ENCODE measurements at places on chromosomes 2 and 18. TPM values are rescaled to one million over a fixed set of nuclear protein-coding genes. Genes with fewer than 3 reads are reported as not detected.

DNA sequence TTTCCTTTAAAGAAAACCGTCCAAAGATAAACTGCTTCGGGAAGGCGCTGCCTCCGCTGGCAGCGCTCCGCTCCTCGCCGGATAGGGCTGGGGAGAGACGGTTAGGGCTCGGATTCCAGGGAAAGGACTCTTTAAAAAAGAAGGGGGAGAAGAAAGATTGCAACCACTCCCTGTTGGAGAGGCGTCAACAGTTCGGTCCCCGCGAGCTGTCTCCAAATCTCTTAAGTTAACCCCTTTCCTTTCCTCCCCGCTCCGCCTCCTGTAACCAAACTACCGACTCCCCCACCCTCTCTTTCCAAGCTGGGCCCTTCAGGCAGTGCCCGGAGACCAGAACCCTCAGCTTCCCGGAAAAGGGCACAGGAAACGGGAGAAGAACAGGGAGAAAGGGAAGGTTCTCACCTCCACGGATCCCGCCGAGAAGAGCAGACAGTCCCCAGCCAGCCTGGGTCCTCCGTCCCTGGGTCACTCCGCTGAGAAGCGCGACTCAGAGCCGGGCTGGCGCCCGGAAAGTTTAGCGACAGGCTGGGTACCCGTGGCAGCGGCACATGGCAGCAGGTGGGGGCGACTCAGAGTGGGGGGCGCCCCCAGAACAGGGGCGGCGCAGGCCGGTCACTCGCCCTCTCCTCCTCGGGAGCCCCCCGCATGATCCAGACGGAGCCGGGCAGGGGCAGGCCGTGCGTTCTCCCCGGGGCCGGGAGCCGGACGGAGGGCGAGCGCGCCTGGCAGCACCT, 675 bp downstream of the FZD5 start:
- peak overlapping the region; percentile 79 for H3K27ac ChIP-seq
- DNase-seq: peak; percentile 90
- H3K4me1 ChIP-seq: peaks cover 5% of the 10 kb centered on the region
- peak overlapping the region; percentile 85 for H3K4me3 ChIP-seq

- no peaks in the 10 kb centered on the region for H3K27me3 ChIP-seq
- H3K4me1 ChIP-seq: peaks cover 5% of the 10 kb centered on the region
- H3K27ac ChIP-seq: no peak overlapping the region
- peak; percentile 77 for DNase-seq
Measured at GRCh38 chr18:46343931-46344372, 239.8 kb downstream of the HAUS1 start.

GRCh38 chr2:48165070-48165753, 258.9 kb upstream of the FBXO11 start:
- DNase-seq: no peak
- no peak overlapping the region for H3K4me3 ChIP-seq
- H3K27ac ChIP-seq: no peak overlapping the region
- H3K36me3 ChIP-seq: no peaks in the 10 kb centered on the region
- no peaks in the 10 kb centered on the region for H3K27me3 ChIP-seq
- no peaks in the 10 kb centered on the region for H3K4me1 ChIP-seq

Gene REG3A
- total RNA-seq: not detected

DNA sequence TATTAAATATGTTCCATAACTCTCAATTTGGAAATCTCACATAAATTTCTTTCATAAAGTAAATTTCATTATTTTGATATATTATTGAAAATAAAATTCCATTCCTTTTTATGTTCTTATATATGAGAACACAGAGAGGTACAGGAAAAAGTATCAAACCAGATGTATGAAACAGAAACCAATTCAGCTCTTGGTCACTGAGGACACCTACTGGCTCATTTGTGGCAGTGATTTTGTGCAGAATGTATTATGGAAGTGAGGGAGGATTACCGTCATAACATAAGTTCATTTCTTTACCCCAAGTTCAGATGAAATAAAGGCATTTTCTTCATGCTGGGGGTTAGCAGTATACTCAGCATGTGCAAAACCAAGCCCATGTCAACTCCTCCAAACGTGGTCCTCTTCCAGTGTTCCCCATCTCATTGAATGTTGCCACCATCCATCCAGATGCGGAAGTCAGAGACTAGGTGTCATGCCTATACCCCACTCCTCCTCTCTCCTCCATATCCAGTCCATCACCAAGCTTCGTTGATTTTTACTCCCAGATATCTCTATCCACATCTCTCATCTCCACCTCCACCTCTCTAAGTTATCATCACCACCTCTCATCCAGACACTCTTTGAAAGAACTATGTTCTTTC, 41.7 kb upstream of the MALL start:
- H3K36me3 ChIP-seq: no peaks in the 10 kb centered on the region
- H3K27me3 ChIP-seq: no peaks in the 10 kb centered on the region
- DNase-seq: no peak
- H3K4me3 ChIP-seq: no peak overlapping the region

- H3K27me3 ChIP-seq: no peaks in the 10 kb centered on the region
- H3K27ac ChIP-seq: no peak overlapping the region
- no peaks in the 10 kb centered on the region for H3K36me3 ChIP-seq
- peaks cover 5% of the 10 kb centered on the region for H3K4me1 ChIP-seq
- DNase-seq: no peak
- H3K4me3 ChIP-seq: no peak overlapping the region
Measured at GRCh38 chr18:79955302-79956075, 4.0 kb upstream of the SLC66A2 start.

DNA sequence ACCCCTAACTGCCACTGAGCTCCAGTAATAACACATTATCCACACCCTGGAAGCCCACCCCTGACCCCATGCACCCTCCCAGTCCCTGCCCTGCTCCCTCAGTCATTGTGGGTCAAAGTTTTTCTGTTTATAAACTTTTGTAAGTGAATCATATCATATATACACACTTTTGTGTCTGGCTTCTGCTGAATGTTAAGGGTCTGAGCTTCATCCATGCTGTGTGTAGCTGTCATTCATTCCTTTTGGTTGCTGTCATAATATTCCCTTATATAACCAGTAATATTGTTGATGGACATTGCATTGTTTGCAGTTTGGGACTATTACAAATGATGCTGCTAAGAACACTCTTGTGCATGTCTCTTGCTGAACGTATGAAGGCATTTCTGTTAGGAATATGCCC, 14.5 kb downstream of the CNNM4 start:
- no peaks in the 10 kb centered on the region for H3K36me3 ChIP-seq
- no peak overlapping the region for H3K4me3 ChIP-seq
- H3K27me3 ChIP-seq: no peaks in the 10 kb centered on the region
- H3K4me1 ChIP-seq: no peaks in the 10 kb centered on the region

Gene TMEM182
- total RNA-seq: 6.5 TPM

- no peak for DNase-seq
- no peaks in the 10 kb centered on the region for H3K36me3 ChIP-seq
- no peaks in the 10 kb centered on the region for H3K4me1 ChIP-seq
Measured at GRCh38 chr2:222743251-222743812, 71.9 kb downstream of the MOGAT1 start.

GRCh38 chr2:129708221-129708967, 271.1 kb upstream of the RAB6C start:
- no peak overlapping the region for H3K4me3 ChIP-seq
- no peaks in the 10 kb centered on the region for H3K4me1 ChIP-seq
- H3K27ac ChIP-seq: no peak overlapping the region
- H3K36me3 ChIP-seq: no peaks in the 10 kb centered on the region
- H3K27me3 ChIP-seq: no peaks in the 10 kb centered on the region

DNA sequence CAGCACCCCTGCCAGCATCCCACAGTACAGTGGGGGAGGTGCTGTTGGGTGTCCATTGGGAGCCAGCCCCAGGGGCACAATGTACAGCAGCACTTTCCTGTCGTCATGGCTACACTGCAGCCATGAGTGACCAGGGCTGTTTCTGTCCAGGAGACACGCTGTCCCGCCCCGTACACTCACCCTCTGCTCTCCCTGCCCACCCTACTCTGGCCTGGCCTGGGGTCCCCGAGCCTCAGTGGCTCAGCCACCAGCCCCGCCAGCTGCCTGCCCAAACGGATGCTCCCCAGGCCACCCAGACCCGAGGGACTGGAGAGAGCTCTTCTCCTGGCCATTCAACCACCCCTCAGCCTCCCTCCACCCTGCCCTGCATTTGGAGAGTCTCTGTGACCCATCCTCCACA, 9.3 kb downstream of the TEKT4 start:
- DNase-seq: peak; percentile 26
- H3K36me3 ChIP-seq: no peaks in the 10 kb centered on the region
- no peaks in the 10 kb centered on the region for H3K27me3 ChIP-seq
- no peaks in the 10 kb centered on the region for H3K4me1 ChIP-seq
- no peak overlapping the region for H3K4me3 ChIP-seq

GRCh38 chr18:42187611-42188380, 232.8 kb downstream of the PIK3C3 start:
- H3K4me3 ChIP-seq: no peak overlapping the region
- H3K27me3 ChIP-seq: no peaks in the 10 kb centered on the region
- no peak for DNase-seq

Gene POTEJ
- total RNA-seq: not detected

All from kidney (tissue), 22 donors.